ENCODE measurements at places on chromosomes 12 and 14. TPM values are rescaled to one million over a fixed set of nuclear protein-coding genes. Genes with fewer than 3 reads are reported as not detected.

The HOXC4 gene
- 15.4 TPM for polyA plus RNA-seq

The TSPAN19 gene
- not detected for polyA plus RNA-seq

DNA sequence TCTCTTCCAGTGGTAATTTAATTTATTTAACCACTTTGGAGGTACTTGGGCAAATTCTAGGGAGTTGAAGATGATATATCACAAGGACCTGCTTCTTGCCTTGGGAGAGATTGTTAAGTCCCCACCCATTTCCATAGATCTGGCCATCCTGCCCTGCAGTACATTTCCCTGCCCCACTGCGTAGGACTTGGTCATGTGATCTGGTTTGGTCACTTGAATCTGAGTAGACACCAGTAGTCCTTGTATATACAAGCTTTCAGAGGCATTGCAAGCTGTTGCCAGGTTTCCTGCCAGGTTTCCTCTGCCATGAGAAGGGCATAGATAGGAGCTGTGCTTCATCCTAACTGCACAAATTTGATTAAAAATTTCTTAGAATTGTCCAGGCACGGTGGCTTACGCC, 200.0 kb downstream of the ADAMTS20 start:
- DNase-seq = no peak

DNA sequence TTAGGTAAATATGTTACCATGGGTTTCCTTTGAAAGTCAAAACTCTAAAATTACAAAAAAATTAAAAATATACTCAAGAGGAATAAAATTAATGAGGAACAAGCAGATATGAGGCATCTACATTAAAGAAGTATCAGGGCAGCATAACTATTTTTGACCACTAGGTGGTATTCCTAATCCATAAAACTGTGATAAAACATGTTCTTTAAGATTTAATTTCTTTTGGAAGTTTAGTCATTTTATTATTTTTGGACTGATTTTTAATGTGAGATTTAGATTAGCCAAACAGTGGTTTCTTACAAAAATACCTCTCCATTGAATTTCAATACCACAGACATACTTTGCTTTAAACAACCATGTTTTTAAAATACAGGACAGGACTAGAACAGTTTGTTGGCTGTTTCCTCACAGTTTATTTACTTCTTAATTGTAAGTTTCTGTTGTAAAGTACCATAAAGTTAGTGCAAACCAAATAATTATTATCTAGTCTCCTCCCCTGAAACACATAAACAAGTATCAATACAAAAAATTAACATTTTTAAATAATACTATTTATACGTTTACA, 49.8 kb downstream of the NTS start:
- DNase-seq = peak; percentile 12

DNA sequence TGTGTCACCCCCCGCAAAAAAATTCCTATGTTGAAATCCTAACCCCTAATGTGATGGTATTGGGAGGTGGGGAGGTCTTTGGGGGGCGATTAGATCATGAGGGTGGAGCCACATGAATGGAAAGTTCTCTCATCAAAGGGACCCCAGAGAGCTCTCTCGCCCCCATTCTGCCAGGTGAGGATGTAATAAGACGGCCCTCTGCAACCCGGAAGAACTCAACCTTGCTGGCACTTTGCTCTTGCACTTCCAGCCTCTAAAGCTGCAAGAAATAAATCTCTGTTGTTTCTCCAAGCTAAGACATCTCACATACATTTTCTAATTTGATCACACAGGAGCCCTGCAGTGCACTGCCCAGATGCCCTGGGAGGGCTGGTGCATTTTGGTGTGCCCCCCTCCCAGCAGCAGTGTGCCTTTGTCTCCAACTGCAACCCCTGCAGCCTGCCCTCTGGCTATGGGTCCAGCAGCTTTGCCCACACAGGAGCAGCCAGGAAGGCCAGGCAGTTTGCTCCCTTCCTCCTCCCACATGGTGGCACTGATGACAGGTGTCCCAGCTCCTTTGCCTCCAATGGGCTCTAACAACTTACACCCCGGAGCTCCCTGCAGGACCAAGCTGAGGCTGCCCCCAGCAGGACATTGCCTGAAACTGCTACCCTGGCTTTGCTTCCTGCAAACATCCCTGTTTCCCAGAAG, 59.3 kb downstream of the C14orf132 start:
- no peak for DNase-seq

Measured in muscle of arm (tissue), 14 donors.